ENCODE measurements at places on chromosomes 5 and 9.

DNA sequence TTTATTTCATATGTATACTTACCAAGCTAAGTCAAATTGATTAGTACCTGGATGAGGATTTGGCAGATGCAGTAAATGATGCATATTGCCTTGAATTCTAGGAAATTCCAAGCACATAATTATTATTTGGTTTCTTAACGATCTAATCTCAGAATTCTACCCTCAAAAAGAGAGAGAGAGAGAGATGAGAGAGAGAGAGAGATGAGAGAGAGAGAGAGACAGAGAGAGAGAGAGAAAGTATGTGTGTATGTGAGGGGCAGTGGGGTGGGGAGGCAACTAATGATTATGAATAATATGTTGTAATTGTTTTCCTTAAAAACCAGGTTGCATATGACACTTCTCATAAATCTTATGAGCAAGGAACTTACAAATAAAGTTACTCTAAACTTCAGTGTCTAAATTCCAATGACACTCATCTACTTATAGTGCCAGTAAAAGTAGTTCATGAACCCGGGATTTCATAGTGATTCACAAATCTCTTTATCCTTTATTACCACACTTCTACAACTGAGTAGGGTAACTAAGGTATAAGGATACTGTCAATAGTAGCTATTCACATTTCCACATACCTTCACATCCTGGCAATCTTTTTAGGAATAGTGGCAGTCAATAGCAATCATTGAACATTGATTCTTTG is 60.5 kb upstream of the EDIL3 start:
- DNase-seq: no peak

GRCh38 chr9:76198336-76198735 is 195.9 kb downstream of the RFK start:
- DNase-seq: no peak

DNA sequence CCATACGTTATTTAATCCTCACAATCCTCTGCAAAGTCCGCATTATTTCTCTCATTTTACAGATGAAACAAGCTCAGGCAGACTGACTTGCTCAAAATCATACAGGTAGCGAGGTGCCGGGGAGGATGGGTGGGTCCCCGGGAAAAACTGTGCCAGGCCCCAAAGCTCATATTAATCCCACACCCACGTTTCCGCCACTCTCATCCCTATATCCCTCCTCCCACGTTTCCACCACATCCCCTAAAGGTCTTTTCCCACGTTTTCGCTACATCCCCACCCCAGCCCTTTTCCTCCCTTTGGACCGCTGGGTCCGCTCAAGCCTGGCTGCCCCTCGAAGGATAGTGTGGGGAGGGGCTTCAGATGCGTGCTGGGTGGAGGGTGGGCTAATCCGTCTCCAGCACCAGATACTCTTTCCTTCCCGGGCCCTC is 434 bp upstream of the FSD1L start:
- no peak for DNase-seq

GRCh38 chr5:138918686-138919085 is 43.6 kb upstream of the LRRTM2 start:
- DNase-seq: no peak

GRCh38 chr5:141947316-141947715 is 10.7 kb downstream of the PCDH12 start:
- DNase-seq: no peak

DNA sequence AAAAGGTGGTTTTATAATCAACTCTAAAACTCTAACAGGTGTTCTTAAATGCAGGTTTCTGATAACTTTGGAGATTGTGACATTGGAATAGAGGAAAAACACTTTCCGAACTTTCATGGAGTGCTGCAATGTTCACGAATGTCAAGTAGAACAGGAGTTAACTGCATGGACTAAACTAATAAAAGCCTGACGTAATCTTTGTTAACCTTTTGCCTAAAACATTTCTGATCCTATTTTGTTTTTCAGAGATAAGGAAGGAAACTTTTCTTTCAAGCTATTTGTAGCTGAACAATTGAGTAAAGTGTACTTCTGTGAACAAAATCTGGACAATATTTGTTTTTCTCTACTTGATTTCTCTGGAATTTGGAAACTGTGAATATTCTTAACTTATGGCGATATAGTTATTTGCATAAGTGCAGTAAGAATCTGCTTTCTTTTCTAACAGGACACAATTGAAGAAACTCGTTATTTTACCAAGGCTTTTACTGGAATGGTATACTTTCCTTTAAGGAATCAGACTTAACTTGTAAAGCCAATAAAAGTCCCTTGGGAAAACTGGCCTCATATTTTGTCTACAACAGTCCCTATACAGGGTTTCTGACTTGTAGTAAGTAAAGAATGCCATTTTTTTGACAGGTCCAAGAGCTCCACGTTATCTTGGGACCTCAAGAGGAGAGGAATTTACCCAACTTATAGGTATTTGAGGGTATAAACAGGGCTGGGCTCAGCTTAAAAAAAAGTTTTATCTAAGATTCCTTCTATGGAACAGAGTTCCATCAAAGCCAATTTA is 154.7 kb downstream of the NXNL2 start:
- no peak for DNase-seq

DNA sequence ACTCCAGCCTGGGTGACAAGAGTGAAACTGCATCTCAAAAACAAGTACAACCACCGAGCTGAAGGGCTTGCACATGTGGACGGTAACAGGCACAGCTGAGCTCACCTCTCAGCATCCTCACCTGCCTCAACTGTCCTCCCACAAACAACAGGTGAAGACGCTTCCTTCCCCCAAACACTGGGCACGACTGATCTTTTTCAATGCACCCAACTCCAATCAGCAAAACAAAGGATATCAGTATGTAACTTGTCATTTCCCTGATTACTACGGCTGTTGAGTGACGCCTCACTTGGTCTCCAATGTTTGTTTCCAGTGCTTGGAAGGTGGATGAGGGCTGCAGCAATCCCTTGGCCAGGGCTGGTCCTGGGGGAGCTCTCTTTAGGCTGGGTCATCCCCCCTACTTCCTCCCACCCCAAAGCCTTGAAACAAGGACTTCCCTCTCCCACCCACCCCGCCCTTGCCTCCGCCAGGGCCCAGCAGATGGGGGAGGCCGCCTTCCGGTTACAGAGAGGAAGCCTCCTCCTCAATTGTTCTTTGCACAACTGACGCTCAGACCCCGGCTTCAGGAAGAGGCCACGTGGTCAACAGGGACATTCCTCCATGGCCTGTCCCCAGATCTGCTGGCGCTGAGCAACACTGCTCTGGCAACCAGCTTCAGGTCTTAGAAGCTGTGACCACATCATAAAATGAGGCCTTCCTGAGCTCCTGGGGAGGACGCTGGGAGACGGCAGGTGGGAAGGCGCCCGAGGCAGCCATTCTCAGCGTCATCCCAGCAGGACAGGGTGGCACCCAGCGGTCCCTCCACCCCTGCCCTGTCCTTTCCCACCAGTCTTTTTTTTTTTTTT is 5.9 kb downstream of the FAM78A start:
- no peak for DNase-seq

DNA sequence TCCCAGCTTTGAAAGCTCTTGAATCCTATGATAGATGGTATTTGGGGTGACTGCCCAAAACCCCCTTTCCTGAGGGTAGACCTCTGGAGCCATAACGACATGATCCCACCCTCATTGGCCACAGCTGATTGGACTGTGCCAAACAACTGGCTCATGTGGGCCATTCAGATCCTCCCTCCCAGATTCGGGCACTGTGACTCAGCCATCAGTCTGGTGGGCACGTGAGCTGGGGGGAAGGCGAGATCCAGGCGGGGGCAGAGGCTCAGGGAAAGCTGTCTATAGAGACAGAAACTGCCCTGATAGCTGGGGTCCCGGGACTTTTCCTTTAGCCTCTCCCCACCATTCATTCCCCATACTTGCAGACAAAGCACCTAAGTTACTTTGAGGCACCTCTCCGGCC is 15.1 kb upstream of the NCS1 start:
- peak; percentile 48 for DNase-seq

DNA sequence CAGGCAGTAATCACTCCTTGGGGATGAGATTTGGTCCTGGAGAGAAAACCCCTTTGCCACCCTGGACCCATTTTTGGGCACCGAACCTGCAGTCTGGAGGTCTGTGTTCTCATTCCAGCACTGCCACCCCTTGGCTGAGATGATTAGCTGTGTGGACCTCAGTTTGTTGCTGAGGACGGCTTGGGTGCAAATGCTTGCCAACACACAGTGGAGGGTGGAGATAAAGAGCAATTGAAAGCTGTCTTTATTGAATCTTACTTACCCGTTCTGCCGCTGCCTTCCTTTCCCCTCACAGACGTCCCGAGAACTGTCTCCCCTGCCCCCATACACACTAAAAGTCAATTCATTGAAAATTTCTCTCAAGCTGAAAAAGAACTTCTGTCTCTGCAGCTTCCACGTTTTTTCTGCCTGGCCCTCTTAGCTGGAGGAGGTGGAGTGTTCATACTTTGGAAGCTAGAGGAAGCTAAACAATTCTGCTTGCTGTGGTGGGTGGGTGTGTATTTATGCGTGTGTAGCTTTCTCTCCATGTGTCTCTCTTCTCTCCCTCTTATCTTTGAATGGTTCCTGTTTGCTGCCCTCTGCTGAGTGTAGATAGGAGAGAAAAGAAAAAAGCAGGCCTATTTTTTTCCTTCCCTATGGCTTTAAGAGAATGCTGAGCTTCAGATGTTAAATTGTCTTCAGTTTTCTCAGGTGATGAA is 6.6 kb downstream of the GALNT10 start:
- no peak for DNase-seq

- DNase-seq: no peak
Observed at GRCh38 chr9:3858961-3859360, 333.2 kb upstream of the RFX3 start.

- peak; percentile 23 for DNase-seq
Observed at GRCh38 chr5:96427824-96428223, 5.2 kb downstream of the PCSK1 start.

DNA sequence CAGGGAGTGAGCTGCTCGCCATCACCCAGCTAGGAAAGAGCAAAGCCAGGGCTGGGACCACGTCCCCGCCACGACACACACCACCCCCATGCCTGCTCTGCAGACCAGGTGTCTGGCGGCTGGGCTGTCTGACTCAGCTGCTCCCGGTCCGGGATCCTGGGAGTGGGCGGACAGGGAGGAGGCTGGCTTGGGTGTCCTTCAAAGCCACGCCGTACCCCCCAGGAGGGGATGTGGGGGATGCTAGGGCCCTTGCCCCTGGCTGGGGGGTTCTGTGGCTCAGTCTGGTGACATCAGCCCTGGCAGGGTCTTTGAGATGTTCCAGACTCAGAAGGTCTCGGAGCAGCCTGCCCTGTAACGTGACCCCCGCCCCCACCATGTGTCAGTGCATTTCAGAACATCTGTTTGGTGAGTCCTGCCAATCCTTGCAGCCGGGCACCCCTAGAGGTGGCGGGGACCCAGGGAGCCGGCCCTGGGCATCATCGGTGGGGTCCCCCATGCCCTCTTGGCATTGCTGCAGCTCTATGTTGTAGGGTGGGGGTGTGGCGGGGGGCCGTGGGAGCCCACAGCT is 62.3 kb downstream of the HMCN2 start:
- no peak for DNase-seq

DNA sequence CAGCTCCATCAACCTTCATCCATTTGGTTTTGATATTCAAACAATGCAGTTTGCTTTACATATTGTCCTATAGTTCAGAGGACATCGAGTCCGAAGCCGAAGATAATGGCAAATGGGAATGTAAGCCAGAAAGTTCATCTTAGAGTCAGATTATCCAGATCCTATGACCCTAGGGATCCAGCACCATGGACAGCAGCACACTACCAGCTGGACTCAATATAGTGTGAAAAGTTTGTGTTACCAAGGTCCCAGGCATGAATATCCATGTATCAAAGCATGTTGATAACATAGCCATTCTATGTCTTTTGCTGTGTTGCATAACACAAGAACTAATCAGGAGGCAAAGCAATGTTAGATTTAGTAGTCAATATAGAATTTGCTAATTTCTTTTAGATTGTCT is 46.3 kb downstream of the FSTL4 start:
- peak; percentile 26 for DNase-seq

- DNase-seq: peak; percentile 87
Observed at GRCh38 chr5:177500685-177501522, 3.5 kb upstream of the PDLIM7 start.

DNA sequence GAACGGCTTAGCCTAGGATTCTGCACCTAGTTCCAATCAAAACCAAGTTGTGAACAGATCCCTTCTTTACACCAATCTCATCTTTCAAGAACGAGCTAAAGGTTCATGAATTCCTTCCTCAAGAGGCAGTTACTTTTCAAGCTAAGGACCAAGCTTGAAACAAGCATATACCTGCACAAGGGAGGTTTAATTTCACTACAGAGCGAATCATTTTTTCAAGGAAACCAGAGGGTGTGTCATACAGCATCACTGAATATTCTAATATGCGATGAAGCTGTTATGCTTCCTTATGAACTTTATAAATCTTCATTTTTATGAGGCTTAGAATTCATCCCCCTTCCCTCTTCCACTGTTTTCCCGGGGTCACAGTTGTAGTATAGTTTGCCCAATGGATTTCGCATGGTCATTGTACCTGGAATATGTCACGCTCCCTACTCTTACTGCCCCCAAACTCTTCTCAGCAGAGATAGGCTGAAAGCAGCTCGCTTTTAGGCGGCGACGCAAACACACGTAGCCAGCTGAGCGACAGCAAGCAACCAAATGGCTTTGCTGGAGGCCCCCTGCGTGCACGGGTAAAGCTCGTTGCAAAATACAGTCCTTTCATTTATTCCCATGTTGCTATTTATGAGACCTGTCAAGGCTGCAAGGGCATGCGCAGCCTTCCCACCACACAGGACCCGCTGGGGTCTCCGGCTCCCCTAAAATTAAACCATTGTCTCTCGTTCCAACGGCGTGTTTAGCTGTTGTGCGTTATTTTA is 832 bp downstream of the LMBRD2 start:
- DNase-seq: peak; percentile 35

DNA sequence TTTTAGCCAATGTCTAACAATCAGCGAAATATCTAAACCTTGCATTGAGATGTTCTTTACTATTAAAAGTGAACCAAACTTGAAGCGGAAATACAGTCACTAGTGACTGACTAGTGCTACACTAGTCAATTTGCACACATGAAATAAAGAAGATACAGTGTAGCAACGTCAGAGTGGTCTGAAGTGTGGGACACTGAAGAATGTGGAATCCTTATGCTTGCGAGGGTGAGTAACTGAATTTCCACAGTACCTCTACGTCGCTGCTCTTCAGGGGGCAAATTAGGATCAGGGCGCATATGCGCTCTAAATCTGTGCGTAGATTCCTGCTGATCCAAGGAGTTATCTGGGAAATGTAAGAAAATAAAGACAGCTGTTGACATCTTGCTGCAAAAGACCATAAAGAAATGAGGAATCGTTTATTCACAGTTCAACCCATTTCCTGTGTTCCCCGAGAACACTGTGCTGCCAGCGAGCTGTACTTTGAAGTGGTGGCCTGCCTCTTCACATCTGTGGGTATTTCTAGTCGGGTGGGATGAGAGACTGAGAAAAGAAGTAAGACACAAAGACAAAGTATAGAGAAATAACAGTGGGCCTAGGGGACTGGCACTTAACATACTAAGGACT is 39.8 kb upstream of the FLT4 start:
- DNase-seq: no peak

DNA sequence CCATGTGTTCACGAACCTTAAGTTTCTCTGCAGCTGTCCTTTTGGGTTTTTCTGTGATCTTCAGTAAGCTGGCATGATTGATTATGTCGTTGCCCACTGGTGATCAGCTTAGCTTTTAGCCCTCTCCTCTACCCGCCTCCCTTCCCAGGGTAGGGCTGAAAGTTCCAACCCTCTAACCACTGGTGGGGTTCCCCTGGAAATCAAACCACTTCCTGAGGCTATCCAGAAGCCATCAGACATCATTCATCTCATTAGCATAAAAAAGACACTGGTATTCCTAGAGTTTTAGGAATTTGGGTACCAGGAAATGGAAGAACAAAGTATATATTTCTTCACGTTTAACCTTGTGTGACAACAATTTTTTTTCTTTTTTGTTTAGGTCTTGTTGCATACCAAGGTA is 29.8 kb downstream of the SPIN1 start:
- no peak for DNase-seq

- DNase-seq: no peak
Observed at GRCh38 chr5:124905256-124906130, 159.1 kb upstream of the ZNF608 start.

Measured in AG08395 (cell line).